T-cell (primary cell): ENCODE measurements at places on chromosomes 1 and 21. TPM values are rescaled to one million over a fixed set of nuclear protein-coding genes. Genes with fewer than 3 reads are reported as not detected.

TFF3 gene
- total RNA-seq = not detected

TACSTD2 gene
- total RNA-seq = not detected

WDR3 gene
- total RNA-seq = 32.8 TPM

MMEL1 gene
- total RNA-seq = 1.0 TPM

PCAT6 gene
- total RNA-seq = 0.55 TPM

TNFRSF4 gene
- total RNA-seq = 26.5 TPM

LCE1D gene
- total RNA-seq = not detected

IVL gene
- not detected for total RNA-seq

UMODL1 gene
- total RNA-seq = 0.99 TPM

TNFRSF8 gene
- not detected for total RNA-seq

SPRR2G gene
- not detected for total RNA-seq

FMO4 gene
- total RNA-seq = 3.4 TPM

CYB5RL gene
- 11.5 TPM for total RNA-seq

SYT14 gene
- not detected for total RNA-seq

DLGAP3 gene
- total RNA-seq = 0.99 TPM

ZNF644 gene
- total RNA-seq = 104 TPM

HTR6 gene
- 0.19 TPM for total RNA-seq

SPAG17 gene
- total RNA-seq = not detected

VTCN1 gene
- total RNA-seq = not detected

LDLRAP1 gene
- 150 TPM for total RNA-seq

SLC45A1 gene
- 1.4 TPM for total RNA-seq

CFAP45 gene
- total RNA-seq = 1.2 TPM

CFAP141 gene
- not detected for total RNA-seq

TNFRSF1B gene
- 119 TPM for total RNA-seq

GABPB2 gene
- total RNA-seq = 41.3 TPM
